Stimulated activated CD8-positive, alpha-beta memory T cell treated with anti-CD3 and anti-CD28 coated beads, Interleukin-2, amount 100 ng/mL, for 48 hours (primary cell): ENCODE measurements at places on chromosomes 1 and 21.

- peak; percentile 37 for DNase-seq
Measured at GRCh38 chr1:112674986-112675727, 698 bp downstream of the MOV10 start.

DNA sequence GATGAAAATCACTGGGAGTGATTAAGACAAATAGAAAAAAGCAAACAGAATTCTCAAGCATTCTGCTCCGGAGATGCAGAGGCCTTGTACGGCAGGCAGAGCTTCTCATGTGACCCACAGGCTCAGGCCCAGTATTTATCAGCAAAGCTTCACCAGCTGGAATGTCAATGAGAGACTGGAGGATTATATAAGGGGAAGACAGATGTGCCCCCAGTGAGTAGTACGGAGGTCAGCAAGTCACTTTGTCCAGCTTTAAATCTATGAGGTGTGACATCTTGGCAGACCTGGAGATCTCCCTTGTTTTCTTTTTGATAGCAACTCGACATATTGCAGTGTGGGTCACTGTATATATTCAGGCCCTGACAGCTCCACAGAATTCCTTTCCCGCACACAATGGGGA is 106.8 kb downstream of the HHIPL2 start:
- DNase-seq, result no peak

DNA sequence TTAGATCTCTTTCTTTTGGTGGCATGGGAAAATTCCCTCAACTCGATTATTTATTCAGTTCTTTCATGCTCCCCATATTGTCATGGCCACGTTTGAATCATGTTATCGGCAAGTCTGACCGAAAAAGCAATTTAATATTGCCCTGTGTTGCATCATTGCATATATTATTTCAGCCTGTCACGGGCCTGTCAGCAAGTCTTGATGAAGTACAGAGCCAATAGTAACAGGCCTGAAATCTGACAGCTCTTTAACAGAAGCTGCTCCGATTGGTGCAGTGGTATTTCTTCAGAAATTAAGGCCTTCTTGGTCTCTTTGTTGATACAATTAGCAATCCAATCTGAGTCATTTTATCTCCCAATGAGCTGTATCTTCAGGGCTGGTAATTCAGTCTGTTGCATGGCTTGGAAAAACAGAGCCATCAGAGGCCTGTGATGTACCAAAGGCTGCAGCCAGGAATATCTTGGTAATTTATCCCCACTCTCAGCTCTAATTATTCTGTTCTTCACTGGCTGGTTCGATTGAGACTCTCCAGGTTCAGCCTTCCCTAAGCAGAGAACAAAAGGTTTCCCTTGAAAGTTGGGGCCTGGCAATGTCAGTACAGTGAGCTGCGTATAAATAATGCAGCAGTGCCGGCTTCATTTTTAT is 149.5 kb downstream of the FGGY start:
- DNase-seq, result no peak

DNA sequence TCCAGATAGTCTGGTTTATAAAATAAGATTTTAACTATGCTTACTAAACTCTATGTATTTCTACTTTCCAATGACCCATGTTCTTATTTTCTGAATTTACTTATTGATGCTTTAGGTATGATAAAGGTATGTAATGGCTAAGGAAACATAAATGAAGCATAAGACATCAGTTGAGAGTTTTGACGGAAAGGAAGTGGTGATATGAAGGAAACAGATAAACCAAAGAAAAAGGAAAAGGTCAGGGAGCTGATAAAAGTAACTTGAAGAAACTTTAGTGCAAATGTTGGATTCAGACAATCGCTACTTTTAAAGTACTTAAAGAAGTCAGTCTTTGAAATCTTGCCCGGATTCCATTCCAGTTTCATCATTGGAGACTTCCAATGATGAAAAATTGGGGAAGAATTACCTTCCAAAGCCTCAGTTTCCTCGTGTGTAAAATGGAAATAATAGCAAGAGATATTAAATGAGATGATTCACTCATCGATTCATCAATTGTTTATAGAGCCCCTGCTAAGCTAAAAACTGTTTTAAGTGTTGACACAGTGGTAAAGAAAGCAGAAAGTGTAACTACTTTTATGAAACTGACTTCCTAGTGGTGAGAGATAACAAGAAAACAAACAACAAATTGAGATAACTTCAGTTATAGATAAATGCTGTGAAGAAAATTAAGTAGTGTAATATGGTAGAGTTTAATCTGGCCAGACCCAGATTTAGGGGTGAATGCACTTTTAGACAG is 10.6 kb downstream of the PTPRC start:
- no peak for DNase-seq
